ENCODE measurements at places on chromosomes 12 and 14.

DNA sequence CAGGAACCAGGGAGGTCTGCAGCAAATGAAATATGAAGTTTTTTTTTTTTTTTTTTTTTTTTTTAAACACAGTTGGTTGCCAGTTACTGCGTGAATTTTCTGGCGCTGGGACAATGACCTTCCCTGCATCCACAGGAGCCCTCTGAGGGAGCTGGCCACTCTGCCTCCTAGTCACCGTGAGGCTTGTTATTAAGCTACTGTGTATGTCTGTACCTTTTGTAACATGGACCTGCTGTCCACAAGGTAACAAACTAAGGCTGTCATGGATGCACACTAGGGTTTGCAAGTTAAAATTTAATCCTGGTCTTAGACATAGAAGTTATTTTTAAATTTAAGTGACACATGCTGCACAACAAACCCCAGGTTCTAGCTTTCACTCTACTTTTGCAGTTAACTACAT is 211.0 kb downstream of the SSPN start:
- DNase-seq = no peak

- no peak for DNase-seq
These were observed 87.1 kb downstream of the ZFP36L1 start for GRCh38 chr14:68705741-68706283.

- DNase-seq = no peak
These were observed 23.4 kb upstream of the RAB35 start for GRCh38 chr12:120139958-120140357.

GRCh38 chr12:131347345-131347714 is 363.6 kb upstream of the SFSWAP start:
- DNase-seq = no peak

DNA sequence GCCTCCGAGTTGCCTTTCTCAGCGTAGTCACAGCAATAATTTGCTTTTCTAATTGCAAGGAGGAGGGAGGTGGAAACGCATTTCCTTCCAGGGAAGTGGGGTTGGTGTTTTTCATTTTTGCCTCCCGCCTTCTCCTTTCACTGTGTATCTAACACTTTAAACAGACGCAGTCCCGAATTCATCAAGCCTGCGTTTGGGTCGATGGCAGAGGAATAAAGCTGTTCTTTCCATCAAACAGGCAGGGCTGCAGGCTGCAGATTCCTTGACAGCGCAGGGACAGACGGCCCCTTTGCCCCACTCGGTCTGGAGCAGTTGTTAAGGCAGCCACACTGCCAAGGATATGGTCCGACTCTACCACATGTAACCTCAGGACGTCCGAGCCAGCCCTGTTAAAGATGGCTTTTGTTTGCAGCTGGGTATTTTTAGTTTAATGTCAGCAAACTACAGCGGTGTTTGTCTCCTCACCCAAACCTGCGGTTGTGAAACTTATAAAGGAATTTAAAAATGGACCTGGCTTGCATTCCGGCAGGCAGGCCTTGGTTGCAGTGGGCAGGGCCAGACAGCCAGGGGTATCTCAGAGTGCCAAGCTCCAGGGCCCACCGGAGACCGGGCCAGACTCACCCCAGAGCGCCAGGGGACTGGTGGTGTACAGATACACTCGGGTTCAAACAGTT is 2.1 kb downstream of the CHST11 start:
- DNase-seq = no peak

- DNase-seq = no peak
These were observed 109.3 kb downstream of the NTN4 start for GRCh38 chr12:95681210-95681765.

GRCh38 chr12:75852143-75852542 is 179.4 kb downstream of the PHLDA1 start:
- no peak for DNase-seq

- peak; percentile 70 for DNase-seq
These were observed 8.3 kb downstream of the CISTR start for GRCh38 chr12:53743266-53744129.

- DNase-seq = no peak
These were observed 184.3 kb upstream of the RTL1 start for GRCh38 chr14:101087614-101088394.

DNA sequence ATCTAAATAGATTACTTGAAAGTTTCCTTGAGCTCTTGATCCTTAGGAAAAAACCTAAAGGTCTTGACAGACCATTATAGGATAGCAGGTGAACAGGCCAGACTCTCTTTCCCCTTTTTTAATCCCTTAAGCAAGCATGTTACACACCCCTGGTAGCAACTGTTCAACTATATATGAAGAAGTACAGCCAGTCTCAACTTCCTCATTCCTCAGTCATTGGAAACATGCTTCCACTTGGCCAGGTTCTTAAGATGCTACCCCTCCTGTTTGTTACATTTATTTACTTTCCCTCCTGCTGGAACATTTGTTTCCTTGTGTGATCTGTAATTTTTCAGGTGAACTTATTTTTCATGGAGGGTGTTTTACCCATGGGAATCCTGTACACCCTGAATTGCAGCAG is 124.1 kb downstream of the ARMH4 start:
- DNase-seq = no peak

DNA sequence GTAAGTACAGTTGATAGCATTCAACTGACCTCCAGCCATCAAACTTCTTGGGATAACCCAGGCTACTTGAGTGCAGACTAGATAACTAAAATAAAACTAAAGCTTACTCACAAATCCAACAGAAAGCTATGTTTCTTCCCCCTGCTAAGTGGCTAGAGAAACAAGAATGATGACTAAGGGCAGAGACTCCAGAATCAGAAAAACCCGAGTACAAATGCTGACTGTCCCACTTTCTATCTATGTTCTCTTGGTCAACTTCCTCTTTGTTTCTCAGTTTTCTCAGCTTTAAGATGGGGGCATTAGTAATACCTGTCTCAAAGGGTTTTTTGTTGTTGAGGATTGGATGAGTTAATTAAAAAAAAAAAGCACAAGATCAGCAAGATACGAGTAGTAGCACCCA is 6.1 kb upstream of the NUAK1 start:
- no peak for DNase-seq

GRCh38 chr14:51545396-51545795 is 106.3 kb upstream of the FRMD6 start:
- no peak for DNase-seq

DNA sequence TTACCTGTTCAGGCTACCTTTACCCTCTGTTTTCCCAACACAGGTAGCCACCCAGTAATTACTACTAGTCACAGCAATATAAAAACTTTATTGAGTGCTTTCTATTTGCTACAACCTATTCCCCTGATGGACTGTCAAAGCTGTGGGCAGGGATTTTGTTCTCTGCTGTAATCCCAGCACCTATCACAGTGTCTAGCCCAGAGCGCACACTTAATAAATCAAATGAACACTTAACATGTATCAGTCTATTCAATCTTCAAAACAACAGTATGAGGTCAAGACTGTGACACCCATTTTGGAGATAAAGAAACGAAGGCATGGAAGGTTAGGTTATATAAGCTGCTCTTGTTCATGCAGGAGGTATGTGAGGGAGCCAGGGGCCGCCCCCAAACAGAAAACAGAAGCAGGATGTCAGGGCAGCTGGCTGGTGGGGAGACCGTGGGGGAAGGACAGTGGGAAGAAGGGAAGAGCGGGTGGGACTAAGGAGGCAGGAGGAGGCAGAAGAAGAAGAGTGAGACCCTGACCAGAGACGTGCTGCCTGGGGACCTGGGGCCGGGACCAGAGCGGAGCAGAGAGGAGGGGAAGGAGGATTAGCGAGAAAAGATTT is 1.7 kb downstream of the TNFRSF1A start:
- DNase-seq = no peak

DNA sequence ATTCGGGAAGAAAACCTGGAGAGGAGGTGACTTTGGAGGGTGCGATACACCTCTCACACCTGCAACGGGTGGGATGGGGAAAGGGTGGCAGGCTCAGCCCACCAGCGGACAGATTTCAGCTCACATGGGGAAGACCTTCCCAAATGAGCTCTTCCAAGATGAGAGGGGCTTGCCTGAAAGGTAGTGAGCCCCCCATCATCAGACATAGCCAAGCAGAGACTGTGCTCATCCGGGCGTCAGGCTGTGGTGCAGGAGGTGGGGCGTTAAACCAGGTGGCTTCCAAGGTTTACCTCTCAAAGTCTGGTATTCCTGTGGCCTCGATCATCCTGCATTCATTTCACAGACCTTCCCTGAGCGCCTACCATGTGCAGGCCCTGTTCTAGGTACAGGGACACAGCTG is 105.4 kb upstream of the FKBP4 start:
- DNase-seq = no peak

GRCh38 chr14:102928412-102929240 is 6.2 kb downstream of the AMN start:
- DNase-seq = peak; percentile 82

DNA sequence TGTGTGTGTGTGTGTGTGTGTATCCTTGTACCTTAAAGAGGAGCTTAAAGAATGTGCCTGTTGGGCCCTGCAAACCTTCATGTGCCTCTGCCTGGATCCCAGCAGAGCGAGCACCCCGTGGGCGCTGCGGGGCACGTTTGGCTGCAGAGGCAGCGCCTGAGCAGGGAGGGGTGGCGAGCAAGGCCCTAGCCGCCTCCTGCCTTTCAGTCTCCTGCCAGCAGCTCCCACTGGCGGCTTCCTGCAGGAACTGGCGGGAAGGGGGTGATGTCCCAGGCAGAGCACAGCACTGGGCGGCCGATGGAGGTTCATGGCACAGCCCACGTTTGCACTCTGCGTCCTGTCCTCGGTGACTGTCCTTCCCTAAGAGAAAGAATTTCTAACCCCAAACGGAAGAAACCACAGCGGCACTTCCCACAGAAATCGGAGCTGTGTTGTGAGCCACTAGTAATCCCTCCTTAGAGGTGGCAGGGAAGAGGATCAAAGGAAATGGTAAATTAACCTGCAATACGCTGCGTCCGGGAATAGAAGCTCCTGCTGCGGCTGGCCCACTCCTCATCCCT is 19.8 kb downstream of the ZBTB42 start:
- DNase-seq = peak; percentile 50

GRCh38 chr12:54740882-54741281 is 92.7 kb upstream of the DCD start:
- no peak for DNase-seq

GRCh38 chr12:69879007-69879960 is 54.3 kb downstream of the MYRFL start:
- peak; percentile 78 for DNase-seq

DNA sequence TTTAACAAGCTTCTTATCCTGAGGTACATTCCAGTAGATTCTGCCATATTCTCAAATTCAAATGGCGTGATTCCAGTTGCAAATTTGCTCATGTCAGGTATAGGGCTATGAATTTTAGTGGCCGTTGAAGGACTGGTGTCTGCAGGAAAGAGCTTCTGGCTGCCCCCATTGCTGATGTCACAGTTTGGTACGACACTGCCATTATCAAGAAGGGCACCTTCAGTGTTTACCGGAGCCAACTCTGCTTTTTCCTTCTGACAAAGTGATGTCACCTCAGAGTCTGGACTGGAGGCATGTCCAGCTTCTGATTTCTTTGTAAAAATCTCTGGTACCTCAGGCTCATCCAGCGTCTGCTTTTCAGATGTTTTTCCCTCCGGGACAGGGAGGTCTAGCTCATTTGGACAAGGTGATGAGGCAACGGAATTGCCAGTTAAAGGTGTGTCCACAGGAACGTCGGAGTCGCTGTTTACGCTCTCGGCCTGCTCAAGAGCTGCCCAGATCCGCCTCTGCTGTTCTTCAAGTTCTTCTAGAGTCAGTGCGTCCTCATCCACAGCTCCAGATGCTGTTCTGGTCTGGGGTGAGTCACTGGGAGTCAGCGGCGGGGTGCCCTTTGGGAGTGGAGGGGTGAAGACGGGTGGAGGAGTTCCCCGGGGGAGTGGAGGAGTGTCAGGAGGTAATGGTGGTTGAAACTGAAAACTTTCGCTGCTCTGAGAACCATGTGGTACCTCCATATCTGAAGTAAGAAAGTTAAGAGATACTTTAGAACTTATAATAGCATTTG is 27.0 kb downstream of the ZCCHC8 start:
- DNase-seq = peak; percentile 31
